ENCODE measurements at places on chromosomes 12 and 14.

GRCh38 chr12:54759751-54760150, 94.6 kb upstream of the MUCL1 start:
- no peak for DNase-seq

- DNase-seq: no peak
These were observed 129.4 kb downstream of the TSPAN9 start for GRCh38 chr12:3206536-3207072.

DNA sequence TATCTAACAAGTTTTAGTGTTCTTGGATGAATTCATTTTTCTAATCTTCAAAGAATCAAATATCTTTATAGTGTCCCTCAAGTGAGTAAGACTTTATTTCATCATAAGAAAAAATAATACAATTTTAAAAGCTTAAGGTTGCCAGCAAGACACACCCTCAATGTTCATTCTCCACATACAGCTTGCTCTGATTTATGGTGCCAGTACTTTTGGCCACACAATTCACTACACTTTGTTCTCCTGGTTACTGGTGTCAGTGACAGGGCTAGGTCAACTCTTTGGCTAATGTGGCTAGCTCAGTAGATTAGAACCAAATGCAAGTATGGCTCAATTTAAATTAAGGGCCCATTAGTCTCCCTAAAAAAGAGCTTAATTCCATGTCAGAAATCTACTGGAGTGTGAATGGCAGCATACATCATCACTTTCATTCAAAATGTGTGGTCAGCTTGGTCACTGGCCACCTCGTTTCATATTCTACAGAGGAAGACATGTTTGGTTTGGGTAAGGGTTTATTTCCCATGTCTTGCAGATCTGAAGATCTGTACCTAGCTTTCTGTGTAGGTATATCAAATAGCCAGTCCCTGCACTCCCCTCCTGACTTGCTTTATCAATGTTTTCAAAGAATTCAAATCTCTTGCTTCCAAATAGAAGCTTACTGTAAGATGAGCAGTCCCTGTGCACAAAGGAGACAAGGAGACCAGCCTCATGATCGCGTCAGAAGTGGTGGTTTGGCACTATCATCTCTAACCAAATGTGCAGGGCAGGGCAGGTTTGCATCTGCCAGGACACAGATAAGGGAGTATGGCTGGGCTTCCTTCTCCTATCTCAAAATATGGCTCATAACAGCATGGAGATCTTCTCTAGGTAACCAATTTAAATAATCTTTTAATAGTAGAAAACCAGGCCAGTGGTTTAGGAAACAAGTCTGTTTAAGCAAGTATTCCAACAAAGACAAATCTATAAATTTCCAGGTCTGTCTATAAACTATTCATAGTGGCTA, 31.3 kb downstream of the HECTD4 start:
- DNase-seq: no peak

DNA sequence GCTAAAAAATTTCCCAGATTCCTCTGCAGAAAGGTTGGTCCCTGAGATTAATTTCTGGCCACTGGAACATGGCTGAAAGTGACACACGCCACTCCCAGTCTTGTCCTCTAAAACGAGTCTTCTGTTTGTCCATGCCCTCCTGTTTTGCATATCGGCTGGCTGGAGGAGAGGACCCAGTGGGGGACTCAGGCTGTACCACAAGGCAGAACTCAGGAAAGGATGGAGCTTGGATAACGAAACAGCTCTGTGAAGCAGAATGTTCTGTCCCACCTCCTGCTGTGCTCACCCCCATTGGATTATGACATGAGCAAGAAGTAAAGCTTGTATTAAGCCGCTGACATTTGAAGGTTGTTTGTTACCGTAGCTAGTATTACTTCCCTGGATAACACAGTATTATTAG, 856.2 kb downstream of the BCL11B start:
- DNase-seq: no peak

DNA sequence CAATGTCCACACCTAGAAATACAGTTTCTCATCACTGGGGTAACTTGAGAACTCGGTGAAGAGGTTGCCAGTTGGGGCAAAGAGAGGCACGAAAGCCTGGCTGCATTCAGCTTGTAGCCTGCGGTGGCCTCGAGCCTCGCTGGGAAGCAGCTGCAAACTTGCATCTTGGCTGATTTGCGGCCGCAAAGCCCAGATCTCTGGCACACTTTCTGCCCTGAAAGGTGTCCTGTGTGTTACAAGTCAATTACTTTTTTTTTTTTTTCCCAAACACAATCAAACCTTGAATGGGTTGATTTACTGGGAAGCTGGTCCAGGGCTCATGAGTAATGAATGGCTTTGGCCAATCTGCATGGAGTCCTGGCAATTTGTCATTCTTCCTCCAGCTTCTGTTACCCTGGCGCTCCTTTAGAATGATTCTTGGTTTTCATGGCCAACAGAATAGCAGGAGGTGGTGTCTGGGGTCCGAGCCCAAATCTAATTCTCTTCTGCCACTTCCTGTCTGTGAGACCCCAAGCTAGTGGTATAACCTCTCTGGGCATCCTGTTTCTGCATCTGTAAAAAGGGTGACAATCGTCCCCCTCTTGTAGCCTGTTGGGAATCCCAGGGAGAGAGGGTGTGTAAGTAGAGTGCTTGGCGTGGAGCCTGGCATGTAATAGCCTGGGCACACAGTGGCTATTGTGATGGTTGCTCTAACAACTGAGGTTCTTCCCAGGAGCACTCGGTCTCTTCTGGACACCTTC, 6.7 kb downstream of the BCL7A start:
- no peak for DNase-seq

DNA sequence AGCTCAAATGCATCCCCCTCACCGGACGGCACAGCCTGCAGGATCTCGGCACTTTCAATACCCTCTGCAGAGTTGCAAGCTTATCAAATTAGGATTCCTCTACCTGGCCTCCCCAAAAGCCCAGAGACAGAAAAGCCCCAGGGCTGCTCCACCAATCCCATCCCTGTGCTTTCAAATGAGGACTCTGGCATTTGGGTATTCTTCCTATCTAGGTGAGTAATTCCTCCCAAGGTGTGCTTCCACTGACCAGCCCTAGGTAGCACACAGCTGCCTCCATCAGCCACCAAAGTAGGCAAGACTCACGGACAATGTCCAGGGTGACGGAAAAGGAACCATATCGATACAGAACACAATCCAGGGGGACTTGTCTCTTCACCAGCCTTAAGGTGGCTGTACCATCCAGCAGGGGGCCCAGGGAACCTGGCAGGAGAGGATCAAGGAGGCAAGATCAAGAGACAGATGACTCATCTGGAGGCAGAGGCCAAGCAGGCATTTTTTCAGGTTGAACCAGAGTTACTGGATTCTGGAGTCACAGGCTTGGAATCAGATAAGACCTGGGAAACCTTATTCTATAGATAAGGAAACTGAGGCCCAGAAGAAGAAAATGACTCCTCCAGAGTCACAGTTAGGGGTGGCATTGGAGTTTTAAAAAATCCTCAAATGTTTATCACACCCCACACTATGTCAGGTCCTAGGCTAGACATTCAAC, 9.9 kb downstream of the PMEL start:
- DNase-seq: no peak

DNA sequence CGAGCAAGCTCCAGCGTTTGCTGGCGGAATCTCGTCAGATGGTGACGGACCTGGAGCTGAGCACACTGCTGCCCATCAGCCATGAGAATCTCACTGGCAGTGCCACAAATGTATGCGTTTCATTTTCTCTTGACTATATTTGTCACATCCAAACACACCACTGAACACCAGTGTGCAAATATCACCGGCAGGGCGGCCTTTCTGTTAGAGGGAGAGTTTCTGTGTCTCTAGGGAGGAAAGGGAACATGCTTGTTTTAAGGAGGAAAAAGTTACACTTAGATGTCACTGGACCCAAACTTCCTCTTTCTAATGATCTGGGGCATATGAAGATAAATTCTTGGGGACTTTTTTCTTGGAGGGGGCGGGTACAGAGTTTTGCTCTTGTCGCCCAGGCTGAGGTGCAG, 21.9 kb upstream of the HIP1R start:
- DNase-seq: no peak

DNA sequence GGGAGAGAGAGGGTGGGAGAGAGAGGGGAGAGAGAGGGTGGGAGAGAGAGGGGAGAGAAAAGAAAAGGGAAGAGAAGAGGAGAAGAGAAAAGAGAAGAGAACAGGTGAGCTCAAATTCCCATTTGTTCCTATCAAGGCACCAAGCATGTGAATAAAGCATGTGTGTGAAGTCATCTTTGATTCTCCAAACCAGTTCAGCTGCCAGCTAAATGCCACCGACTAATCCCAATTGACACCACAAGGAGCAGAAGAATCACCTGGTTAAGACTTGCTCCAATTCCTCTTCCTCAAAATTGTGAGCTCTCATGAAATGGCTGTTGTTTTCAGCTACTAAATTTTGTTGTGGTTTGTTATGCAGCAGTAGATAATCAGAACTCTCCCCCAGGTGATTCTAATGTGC, 188.9 kb downstream of the TMX1 start:
- no peak for DNase-seq

DNA sequence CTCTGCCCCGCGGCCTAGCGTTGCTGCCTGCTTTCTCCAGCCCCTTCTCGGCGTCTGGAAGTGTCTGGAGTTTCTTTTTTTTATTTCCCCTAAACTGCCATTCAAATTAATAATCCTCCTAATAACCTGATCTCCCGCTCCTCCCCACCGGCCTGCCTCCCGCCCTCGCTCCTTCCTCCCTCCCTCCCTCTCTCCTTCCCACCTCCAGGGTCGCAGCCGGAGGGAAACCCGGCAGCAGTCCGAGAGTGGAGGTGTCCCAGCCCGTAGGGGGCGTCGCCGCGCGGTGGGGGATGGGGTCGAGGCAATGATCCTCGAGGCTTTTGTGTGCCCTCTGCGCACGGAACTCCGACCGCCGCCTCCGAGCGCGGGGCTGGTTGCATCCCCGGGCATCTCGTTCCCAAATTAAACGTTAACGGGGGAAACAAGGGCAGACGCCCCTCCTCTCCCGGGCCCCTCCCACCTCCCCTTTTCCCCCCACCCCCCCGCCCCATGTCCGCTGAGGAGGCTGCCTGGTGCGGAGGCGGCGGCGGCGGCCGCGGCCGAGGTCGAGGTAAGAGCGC, 1.0 kb upstream of the SOCS2 start:
- peak; percentile 25 for DNase-seq

- no peak for DNase-seq
These were observed 23.1 kb upstream of the RNASE12 start for GRCh38 chr14:20614038-20614840.

GRCh38 chr12:117968826-117969659, at the start of gene KSR2:
Gene KSR2 (minus strand): TSS chr12:117968990. CDS start chr12:117968255, 735 bp downstream.
- no peak for DNase-seq

DNA sequence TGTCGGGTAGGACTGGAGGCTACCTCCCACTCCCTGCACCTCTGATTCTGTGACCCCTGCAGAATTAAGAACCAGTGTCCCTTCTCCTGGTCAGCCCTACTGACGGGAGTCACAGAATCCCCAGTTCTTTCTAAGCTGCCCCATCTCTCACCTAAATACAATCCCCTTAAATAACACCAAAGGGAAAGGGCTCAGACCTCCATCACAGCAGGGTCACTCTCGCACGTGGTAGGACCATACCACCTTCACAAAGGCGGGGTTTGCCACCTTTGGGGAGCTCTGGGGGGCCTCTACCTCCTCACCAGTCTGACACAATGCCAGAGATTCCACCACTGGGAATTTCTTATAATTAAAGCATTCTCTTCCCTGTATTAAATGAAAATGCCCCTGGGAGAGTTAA, 35.6 kb downstream of the DAD1 start:
- no peak for DNase-seq

DNA sequence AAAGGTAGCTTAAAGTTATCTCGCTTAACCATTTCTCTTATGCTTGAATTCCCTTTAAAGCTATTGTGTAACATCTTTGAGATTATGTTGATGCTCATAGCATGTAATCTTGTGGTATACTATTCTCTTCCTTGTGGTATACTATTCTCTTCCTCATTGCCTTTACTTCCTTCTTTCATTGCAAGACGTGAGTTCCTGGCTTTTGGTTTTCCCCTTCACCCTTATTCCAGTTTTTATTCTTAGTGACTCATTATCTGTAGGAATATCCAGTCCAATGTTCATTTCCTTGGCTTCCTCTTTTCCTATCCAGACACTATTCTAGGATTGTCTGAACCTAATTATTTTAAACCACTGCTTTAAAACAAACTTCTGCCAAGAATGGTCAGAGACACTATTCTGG, 564.0 kb downstream of the CCER1 start:
- DNase-seq: no peak

GRCh38 chr14:68580671-68581070, 212.2 kb downstream of the ZFP36L1 start:
- no peak for DNase-seq

DNA sequence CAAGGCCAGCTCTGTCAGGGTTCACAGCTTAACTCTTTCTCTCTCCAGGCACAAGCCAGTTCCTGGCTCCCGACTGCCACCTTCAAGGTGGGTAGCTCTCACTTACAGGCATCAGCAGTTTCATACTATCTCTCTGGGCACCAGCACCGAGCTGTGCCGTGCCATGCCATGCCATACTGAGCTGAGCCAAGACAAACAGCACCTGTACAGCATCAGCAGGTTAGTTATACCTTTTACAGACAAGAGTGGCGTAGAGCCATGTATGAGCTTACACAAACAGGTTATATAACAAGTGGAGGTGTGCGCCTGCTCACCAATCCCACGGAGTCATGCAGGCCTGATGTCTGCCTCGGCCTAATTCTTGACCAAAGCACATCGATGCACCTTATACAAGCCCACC, 1098.7 kb downstream of the AACS start:
- no peak for DNase-seq

- no peak for DNase-seq
These were observed 868.8 kb upstream of the TMEM132C start for GRCh38 chr12:127398016-127398710.

DNA sequence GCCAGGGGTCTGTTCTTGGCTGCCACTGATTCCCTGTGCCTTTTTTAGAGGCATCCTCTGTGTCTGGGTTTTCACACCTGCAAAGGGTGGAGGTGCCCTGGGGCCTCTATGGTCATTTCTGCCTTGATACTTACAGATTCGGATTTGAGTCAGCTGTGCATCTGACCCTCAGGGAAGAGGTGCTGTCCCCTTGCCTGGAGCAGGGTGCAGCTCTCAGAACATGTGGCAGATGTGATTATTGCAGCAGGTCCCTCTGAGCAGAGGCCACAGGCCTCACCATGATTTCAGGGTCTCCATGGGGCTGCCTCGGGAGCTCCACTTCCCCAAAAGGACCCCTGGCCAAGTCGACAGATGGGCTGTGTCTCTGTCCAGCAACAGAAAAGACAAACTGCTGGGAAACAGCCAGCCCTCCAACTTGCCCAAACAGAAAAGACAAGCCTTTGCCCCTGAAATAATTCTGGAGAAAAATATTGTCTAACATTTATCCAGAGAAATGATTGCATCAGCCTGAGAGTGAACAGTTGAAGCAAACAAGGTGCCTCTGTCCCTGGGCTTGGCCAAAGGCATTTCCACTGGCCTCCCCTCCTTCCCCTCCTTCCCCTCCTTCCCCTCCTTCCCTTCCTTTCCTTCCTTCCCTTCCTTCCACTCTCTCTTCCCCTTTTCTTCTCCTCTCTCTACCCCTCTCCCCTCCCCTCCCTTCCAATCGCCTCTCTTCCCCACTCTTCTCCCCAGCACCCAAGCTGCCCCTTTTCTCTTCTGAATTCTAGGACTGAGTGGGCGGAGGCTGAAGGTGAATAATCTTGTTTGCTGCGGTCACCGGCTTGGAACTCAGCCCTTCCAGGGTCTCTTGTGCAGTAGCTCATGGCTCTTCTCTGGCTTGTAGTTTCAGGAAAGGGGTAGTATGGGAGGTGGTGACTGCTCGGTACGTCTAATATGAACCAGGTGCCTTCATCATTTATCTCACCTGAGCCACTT, 676 bp downstream of the SERPINA3 start:
- no peak for DNase-seq

- DNase-seq: no peak
These were observed 25.7 kb downstream of the WDR89 start for GRCh38 chr14:63616015-63616414.

GRCh38 chr12:9669019-9669326, 540 bp upstream of the CLEC2D start:
- DNase-seq: no peak
